ENCODE measurements at places on chromosomes 2 and 18.
A peak's percentile ranks its signal among the peaks of the same experiment; 100 is the strongest.

DNA sequence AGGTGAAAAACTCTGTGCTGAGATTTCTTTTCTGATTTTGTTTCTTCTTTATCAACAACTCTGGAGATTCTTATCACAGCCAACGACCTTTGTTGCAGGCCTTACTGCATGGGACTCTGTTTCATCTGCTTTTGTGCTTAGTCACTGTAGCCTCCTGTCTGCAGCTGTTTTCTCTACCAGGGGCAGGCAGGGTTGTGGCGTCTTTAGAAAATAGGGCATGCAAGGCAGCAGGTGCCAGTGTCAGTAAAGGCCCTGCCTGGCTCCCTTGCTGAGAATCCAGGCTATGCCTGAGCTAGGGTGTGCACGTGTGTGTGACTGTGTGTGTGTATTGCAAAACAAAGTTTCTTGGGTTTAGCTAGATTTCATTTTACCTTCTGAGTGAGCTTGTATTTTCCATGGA, 14.6 kb upstream of the SLC9A2 start:
- peak; percentile 37 for DNase-seq

DNA sequence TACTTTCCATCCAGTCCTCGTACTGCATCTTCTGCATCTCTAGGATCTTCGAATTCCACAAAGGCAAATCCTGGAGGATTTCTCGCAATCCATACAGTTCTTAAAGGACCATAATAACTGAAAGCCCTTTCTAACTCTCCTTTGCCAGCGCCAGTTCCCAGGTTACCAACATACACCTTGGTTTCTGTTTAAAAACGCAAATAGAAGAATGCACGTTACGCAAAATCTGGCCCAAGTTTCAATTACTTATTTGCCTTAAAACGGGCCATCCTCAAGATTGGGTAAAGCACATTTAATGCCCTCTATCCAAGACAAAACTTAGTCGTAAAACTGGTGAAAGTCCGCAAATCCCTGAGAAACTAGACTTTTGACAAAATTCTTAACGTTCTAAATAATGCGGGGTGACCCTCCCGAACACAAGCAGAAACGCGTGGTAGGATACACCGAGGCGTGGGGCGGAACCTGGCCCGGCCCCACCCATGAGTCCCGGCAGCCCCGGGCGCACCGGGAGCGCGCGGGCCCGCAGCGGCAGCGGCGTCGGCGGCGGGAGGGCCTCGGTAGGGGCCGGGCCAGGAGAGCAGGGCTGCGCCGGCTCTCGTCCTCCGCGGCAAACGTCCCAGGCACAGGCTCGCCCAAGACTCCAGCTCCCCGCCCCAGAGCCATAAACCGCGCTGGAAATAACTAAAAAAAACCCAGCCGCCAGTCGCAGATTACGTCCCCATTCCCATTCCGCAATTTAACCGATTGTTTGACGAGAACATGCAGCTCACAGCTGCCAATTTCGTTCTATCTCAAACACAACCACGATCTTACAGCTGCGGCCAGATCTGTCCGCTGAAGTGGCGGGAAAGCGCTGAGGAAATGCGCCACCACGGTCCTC, 910 bp downstream of the SRSF7 start:
- DNase-seq: peak; percentile 75

DNA sequence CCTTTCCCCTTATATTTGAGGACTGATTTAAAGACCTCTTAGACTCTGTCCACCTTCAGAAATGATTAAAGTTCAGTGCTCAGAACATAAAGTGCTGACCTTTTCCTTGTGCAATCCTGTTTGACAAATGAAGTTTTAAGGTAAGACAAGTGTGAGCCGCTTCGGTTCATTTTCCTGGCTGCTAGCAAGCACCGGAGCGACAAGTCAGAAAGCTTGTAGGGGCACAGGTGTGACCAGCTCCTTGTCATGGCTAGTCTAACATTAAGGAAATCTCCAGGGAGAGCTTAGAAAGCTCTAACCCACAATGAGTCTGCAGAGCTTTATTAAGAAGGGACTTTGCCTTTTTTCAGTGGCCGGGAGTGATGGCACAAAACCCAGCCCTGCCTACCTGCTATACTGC, 2.3 kb upstream of the NCKAP5 start:
- no peak for DNase-seq

DNA sequence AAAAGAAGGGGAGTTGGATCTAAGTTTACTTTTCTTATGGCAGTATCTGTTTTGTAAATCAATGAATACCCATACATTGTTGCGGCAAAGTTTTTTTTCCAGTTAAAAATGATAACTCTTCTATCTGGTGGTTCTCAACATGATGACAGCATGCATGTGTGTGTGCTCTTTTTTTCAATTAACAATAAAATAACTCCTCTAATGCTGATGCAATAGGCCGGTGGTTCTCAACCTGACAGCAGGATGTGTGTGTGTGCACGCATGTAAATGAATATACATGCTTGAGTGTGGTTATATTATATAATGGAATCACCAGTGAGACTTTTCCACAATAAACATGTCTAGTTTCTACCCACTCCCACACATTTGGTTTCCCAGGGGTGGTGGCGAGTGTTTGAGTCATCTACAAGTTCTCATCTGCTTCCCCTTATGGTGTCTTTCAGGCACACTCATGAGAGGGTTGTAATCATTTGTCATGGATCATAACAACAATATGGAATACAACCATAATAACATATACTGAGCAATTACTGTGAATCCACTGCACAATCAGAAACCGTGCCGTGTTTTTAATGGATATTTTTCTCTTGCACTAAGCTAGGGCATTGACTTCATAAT, 31.2 kb downstream of the PARD3B start:
- no peak for DNase-seq

GRCh38 chr2:189285349-189285748, 105.8 kb upstream of the COL5A2 start:
- no peak for DNase-seq

- no peak for DNase-seq
Observed at GRCh38 chr2:200738590-200738989, 73.1 kb upstream of the BZW1 start.

GRCh38 chr2:110876167-110876999, 144.0 kb downstream of the ACOXL start:
- peak; percentile 22 for DNase-seq

GRCh38 chr18:45251236-45251635, 364.0 kb upstream of the SLC14A2 start:
- DNase-seq: no peak

GRCh38 chr18:42196651-42197050, 241.6 kb downstream of the PIK3C3 start:
- DNase-seq: no peak

DNA sequence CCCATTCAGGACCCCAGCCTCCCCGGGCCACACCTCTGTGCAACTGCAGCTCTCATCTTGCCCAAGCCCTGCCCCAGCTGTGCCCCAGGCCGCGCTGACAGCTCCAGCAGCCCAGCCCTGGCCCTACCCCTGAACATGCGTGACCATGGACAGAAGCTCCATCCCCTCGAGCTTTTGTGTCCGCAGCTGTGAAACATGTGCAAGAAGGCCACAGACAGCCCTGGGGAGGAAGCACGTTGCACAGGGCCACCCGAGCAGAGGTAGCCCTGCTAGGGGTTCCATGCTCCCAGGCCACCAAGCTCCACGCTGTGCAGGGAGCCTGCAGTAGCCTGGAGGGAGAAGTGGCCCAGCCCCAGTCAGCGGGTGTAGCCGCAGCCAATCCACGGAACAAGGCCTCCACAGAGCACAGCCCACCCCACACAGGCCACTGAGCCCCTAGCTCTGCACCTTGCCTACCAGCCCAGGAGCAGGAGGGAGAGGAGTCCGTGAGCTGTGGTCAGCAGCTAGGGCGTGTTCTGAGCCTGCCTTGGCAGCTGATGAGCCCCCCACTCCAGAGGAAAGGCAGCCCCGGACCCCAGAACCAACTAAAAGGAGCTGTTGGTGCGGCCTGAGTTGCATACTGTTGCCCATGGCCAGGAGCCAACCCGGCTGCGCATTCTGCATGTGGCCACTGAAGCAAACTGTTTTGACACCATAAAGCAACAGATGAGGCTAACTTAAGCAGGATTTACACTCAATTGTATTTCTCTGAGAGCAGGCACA, 184.0 kb downstream of the SEPTIN10 start:
- no peak for DNase-seq

- no peak for DNase-seq
Observed at GRCh38 chr2:43376523-43377198, 150.3 kb upstream of the ZFP36L2 start.

- no peak for DNase-seq
Observed at GRCh38 chr2:30662268-30663131, 144.7 kb downstream of the CAPN13 start.

DNA sequence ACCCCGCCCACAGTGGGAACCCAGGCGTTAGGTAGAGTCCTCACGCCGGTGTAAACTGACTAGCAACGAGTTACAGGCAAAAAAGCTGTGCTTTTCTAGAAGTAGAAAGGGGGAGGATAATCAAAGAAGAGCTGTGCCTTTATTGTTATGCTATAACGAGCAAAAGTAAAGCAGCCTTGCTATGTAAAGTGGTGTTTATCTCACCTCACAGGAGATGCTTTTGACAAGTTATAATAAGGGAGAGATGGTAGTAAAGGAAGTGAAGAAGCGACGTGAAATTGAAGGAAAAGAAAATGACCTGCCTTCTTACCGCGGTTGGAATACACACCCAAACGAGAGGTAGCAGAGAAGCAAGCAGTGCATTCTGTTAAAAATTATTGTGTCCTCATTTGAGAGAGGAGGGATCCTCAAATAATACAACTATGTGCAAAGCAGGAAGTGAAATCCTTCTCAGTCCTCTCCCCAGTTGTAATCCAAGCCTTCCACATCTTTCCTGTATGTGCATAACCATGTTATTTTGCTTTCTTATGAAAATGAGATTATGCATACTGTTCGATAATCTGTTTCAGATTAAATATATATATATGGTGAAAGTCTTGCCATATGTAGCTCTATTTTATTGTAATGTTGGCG, 962 bp downstream of the TANK start:
- DNase-seq: peak; percentile 48

GRCh38 chr2:49167131-49167530, 12.8 kb upstream of the FSHR start:
- DNase-seq: no peak

GRCh38 chr2:160752475-160753330, 259.1 kb upstream of the RBMS1 start:
- DNase-seq: no peak

DNA sequence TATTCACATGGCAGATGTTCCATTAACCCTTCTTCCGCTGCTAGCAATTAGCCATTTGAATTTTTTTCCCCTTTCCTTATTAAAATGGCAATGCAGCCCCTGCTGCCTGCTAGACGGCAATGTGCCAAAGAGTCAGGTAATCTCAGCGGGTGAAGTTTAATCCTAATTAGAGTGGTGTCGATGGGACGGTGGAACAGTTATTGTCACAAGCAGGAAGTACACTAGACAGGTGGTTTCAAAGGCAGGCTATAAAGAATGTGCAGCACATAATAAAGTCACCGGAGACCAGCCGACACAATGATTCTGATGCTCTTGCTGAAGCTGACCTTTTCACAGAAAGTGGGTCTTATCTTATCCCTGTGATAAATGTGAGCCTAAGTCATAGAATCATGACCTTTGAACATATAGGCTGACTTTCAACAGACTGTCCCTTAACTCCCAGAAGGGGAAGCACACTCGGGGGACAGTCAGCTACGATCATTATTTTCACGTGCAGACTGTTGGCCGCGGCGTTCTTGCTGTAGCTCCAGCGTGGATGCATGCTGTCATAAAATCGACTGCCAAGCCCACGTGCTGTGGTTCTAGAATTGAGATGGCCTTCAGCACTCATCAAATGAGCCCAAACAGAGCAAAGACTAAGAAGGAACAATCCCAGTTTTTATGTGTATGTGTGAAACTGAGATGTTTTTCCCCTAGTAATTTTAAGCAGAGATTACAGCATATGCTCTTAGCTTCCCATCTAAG, 926.2 kb upstream of the SOX11 start:
- no peak for DNase-seq

- DNase-seq: no peak
Observed at GRCh38 chr2:226755631-226756030, 44.0 kb downstream of the IRS1 start.

GRCh38 chr2:1744446-1745170, at the start of gene PXDN:
Gene PXDN, minus strand, starts transcription at chr2:1744515. Its CDS starts 60 bp downstream, at chr2:1744455.
- no peak for DNase-seq

DNA sequence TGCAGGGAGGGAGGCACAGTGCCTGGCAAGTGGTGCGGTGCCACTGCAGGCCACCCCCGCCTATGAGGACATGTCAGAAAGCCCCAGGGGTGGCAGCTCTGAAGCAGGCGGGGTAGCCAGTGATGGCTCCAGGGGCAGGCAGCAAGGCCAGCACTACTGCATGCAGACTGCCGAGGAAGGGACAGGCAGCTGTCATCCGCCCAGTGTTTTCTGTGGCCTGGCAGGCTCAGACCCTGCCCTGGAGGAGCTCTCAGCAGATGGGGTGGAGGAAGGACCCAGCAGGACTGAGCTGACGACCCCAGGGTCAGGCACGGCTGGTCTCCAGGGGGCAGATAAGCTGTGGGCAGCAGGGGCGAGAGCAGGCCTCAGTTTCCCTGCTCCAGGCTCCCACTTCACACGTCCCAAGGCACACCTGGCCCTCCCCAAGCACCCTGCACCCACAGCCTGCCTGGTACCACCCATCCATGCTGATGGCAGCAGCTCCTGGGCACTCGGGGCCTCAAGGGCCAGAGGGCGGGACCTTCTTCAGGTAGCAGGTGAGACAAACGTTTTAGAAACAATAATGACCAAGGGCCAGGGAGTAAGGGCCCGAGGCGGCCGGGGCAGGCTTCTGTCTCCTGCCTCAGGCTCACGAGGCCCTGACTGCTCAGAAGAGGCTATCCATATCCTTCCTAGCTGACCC, 48.5 kb downstream of the HS6ST1 start:
- no peak for DNase-seq

GRCh38 chr2:181745796-181746540, 65.7 kb upstream of the NEUROD1 start:
- DNase-seq: no peak

DNA sequence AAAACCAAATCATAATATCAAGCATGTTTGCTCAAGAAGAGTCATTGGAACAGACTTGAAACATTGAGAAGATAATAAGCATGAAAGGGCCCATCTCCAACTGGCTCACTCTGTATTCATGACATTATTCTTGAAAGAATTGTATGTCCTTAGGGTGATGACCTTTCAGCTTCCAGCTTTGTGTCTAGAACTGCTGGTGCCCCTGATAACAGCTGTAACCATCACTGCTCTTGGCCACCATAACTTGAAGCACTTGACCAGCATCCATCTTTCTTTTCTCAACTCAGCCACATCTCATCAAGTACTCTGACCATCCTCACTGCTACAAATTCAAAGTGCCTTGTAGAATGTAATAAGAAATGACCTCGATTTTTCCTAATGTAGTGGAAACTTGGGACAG, 289.9 kb downstream of the SLC8A1 start:
- no peak for DNase-seq

DNA sequence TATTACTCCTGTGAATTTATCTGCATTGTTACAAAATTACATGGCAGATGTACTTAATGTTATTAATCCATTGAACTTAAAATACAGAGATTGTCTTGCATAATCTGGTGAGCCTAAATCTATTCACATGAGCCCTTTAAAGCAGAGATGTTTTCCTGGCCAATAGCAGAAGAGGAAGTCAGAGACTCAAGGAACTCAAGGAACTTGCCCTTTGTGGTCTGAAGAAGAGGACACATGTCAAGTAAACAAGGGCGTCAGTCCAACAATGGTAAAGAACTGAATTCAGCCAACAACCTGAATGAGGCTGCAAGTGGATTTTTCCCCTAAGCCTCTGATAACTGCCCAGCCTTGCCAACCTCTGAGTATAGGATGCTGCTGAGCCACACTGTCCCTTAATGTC, 356.3 kb upstream of the PKDCC start:
- DNase-seq: peak; percentile 15

GRCh38 chr2:226658555-226658954, 141.1 kb downstream of the IRS1 start:
- DNase-seq: no peak
